ENCODE measurements at places on chromosomes 4 and X. TPM values are rescaled to one million over a fixed set of nuclear protein-coding genes. Genes with fewer than 3 reads are reported as not detected.

GRCh38 chr4:98642991-98643426 lies 15.4 kb downstream of the TSPAN5 start:
- H3K27ac ChIP-seq: peak overlapping the region; percentile 34
- H3K4me1 ChIP-seq: peaks cover 24% of the 10 kb centered on the region
- no peaks in the 10 kb centered on the region for H3K36me3 ChIP-seq
- H3K4me3 ChIP-seq: no peak overlapping the region

GRCh38 chrX:55130481-55130880 lies 41.7 kb downstream of the PAGE2 start:
- no peak overlapping the region for H3K27ac ChIP-seq
- peaks cover 19% of the 10 kb centered on the region for H3K27me3 ChIP-seq
- no peak overlapping the region for H3K4me3 ChIP-seq
- H3K4me1 ChIP-seq: no peaks in the 10 kb centered on the region
- no peak for DNase-seq
- H3K36me3 ChIP-seq: no peaks in the 10 kb centered on the region

Gene PNPLA4
- 8.7 TPM for total RNA-seq

DNA sequence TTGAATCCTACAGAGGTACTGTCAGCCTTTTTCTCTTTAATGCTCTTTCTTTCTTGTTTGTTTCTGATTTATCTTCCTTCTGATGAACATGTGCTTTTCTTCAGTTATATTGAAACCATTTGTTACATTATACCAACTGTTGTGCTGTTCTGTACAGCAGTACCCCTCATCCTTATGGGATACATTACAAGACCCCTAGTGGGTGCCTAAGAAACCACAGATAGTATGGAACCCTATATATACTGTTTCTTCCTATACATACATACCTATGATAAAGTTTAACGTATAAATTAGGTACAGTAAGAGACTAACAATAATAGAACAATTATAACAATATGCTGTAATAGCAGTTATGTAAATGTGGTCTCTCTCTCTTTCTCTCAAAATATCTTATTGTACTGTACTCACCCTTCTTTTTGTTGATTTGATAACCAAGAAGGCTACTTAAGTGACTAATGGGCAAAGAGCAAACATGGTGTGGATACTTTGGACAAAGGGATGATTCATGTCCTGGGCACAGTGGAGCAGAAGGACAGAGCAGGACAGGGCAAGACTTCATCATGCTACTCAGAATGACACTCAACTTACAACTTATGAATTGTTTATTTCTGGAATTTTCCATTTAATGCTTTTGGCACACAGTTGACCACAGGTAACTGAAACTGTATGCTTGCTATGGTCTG lies 10.7 kb upstream of the YIPF7 start:
- DNase-seq: peak; percentile 29
- H3K36me3 ChIP-seq: no peaks in the 10 kb centered on the region
- no peaks in the 10 kb centered on the region for H3K27me3 ChIP-seq
- no peak overlapping the region for H3K27ac ChIP-seq

DNA sequence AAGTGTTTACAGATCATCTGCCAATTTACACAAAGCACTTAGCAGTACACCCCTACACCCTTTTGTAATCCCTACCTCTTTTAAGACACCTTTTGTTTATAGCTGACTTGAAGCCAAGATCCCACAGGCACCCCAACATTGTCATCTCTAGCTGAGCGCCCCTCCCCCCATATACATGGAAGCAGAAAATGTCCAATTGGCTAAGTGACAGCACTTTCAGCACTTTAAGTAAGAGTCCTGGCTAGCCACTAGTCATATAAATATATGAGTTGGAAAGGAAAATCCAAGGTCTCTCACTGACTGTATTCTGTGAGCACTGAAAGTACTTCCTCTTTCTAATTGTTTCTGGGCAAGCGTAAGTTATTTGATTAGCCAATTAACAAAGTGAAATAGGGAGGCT lies 108.2 kb downstream of the NSUN7 start:
- no peak for DNase-seq
- no peak overlapping the region for H3K4me3 ChIP-seq
- H3K27ac ChIP-seq: no peak overlapping the region
- H3K27me3 ChIP-seq: no peaks in the 10 kb centered on the region

DNA sequence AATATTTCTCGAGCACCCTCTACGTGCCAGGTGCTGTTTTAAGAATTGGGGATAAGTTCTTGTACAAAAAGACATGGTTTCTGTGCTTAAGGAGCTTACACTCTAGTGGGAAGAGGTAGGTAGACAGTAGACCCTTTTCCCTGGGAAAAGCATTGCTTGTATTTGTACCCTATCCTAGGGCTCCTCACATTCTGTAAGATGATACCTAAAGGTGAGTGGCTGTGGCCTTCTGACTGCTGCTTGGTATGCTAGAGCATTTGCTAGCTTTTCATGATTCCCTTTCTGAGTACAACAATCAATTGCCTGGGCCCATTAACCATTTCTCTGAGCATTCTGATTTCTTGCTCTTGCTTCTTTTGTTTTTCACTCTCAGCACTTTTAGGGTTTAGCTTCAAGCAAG lies 286.6 kb downstream of the ZIC3 start:
- H3K27me3 ChIP-seq: no peaks in the 10 kb centered on the region
- no peaks in the 10 kb centered on the region for H3K36me3 ChIP-seq
- no peaks in the 10 kb centered on the region for H3K4me1 ChIP-seq
- H3K4me3 ChIP-seq: no peak overlapping the region
- no peak for DNase-seq

GRCh38 chr4:53959343-53960120 lies 104.9 kb downstream of the CHIC2 start:
- H3K27ac ChIP-seq: no peak overlapping the region
- no peaks in the 10 kb centered on the region for H3K36me3 ChIP-seq
- DNase-seq: no peak
- no peak overlapping the region for H3K4me3 ChIP-seq
- peaks cover 26% of the 10 kb centered on the region for H3K4me1 ChIP-seq

Gene KLHL4
- 1.2 TPM for total RNA-seq
